Left renal cortex interstitium (tissue), 4 donors: ENCODE measurements at places on chromosomes 16 and 17. TPM values are rescaled to one million over a fixed set of nuclear protein-coding genes. Genes with fewer than 3 reads are reported as not detected.

DNA sequence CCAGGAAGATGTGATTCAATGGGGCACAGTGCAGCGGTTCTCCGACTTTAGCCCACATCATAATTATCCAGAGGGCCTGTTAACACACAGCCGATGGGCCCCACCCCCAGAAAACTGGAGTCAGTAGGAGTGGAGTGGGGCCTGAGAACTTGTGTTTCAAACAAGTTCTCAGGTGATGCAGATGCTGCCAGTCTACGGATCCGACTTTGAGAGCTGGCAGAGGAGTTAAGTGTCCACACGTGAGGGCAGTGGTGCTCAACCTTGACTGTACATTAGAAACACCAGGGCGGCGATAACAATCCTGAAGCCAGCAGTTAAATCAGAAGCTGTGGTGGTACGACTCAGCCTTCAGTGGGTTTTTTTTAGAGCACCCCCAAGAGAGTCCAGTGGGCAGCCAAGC, 75.0 kb downstream of the GPRC5B start:
- DNase-seq, result no peak

- no peak for DNase-seq
Observed at GRCh38 chr17:55532670-55533069, 21.4 kb upstream of the SMIM36 start.

GRCh38 chr16:23673971-23674614, 4.6 kb upstream of the PLK1 start:
- DNase-seq, result no peak

DNA sequence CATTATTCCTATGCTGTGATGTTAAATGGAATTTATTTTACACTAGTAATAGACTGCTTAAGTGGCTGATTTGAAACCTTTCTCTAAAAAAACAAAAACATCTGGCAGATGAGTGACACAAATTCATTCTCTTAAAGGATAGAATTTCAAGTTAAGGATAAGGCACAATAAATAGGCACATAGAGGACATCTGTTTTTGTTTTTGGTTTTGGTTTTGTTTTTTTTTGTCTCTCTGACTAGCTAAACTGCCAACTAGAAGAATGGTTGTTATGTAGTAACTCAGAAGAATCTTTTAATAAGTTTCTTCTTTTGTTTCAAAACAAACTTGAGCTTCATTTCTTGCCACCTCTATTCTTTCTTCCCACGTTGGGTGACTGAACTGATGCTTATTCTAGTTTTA, 5.1 kb upstream of the VPS4A start:
- DNase-seq, result no peak

DNA sequence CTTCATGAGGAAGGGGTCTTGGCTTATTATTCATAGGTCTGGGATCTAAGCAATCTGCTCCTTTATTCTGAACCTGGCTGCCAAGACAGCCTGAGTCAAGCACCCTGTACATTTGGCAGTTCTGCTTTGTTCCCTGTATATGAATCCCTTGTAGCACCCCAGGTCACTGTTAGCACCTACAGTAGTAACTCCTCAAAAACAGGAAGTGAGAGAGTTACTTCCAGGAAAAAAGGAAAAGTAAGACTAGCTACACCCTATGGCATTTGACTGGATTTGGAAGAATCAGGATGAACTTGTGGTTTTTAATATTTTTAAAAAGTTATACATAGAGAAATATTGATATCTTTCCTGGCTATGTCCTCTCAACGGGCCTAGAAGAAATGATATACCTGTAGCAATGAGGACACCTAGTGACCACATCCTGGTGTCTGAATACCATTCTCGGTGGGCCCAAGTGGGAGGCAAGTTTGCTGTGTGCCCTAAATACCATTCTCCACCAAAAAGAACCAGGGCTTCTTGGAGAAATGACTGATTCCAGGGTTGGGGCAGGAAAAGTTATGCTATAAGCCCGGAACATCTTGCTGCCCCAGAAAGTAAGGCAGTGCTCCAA, 9.9 kb downstream of the ANKRD40 start:
- no peak for DNase-seq

- DNase-seq, result no peak
Observed at GRCh38 chr16:89116341-89117226, 22.9 kb downstream of the ACSF3 start.

GRCh38 chr16:89202422-89203215, 2.3 kb upstream of the SLC22A31 start:
- no peak for DNase-seq

GRCh38 chr16:58269526-58269925, 25.3 kb downstream of the PRSS54 start:
- no peak for DNase-seq

- DNase-seq, result no peak
Observed at GRCh38 chr16:69036399-69037091, 68.9 kb upstream of the HAS3 start.

DNA sequence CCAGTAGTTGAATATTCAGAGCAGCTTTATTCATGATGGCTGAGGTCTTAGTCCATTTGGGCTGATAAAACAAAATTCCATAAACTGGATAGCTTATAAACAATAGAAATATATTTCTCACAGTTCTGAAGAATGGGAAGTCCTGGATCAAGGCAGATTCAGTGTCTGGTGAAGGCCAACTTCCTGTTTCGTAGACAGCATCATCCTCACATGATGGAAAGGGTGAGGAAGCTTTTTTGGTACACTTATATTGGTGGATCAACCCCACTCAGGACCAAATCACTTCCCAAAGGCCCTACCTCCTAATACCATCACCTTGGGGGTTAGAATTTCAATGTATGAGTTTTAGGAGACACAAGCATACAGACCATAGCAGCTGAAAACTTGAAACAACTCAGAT, 224.2 kb downstream of the CYB561 start:
- DNase-seq, result no peak

DNA sequence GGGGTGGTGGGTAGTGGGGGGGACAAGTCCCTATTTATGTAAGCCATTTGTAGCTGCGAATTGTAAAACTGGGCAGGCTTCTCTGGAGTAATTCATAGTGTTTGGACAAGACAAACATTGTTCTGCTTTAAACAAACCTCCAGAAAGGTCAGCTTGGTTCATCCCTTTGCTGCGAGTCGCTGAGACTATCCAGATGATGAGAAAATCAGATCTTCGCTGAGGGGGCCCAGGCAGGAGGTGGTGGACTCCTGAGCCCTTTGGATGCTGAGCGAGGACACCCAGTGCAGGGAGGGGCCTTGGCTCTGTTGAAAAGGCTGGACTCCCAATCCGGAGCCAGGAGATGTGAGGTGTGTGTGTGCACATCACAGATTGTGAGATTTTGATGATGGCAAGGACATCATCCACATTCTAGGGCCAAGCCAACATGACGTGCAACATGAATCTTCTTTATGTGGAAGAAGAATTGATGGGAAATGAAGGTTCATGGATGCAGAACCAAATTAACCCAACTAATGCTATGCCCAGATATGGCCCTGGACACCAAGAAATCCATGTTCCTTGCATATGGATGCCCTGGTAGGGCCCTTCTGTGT, 15.0 kb upstream of the NTN1 start:
- no peak for DNase-seq

DNA sequence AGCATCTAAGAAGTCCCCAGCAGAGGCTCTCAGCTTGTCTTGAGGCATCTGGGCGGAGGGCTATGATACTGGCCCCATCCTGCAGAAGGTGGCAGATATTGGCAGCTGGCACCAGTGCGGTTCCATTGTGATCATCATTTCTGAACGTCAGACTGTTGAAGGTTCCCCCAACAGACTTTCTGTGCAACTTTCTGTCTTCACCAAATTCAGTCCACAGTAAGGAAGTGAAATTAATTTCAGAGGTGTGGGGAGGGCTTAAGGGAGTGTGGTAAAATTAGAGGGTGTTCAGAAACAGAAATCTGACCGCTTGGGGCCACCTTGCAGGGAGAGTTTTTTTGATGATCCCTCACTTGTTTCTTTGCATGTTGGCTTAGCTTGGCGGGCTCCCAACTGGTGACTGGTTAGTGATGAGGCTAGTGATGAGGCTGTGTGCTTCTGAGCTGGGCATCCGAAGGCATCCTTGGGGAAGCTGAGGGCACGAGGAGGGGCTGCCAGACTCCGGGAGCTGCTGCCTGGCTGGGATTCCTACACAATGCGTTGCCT, at the start of gene CIITA:
TSS of gene CIITA (plus strand) at position 404 of the 543 bp plus-strand sequence. CDS start at position 533, 129 bp downstream.
- DNase-seq, result no peak

GRCh38 chr17:81576621-81577277, 24.6 kb upstream of the FAAP100 start:
- no peak for DNase-seq

GRCh38 chr16:57376313-57376818, 4.1 kb downstream of the CX3CL1 start:
- DNase-seq, result no peak

- DNase-seq, result peak; percentile 95
Observed at GRCh38 chr17:43530288-43531081, 15.7 kb downstream of the ETV4 start.

DNA sequence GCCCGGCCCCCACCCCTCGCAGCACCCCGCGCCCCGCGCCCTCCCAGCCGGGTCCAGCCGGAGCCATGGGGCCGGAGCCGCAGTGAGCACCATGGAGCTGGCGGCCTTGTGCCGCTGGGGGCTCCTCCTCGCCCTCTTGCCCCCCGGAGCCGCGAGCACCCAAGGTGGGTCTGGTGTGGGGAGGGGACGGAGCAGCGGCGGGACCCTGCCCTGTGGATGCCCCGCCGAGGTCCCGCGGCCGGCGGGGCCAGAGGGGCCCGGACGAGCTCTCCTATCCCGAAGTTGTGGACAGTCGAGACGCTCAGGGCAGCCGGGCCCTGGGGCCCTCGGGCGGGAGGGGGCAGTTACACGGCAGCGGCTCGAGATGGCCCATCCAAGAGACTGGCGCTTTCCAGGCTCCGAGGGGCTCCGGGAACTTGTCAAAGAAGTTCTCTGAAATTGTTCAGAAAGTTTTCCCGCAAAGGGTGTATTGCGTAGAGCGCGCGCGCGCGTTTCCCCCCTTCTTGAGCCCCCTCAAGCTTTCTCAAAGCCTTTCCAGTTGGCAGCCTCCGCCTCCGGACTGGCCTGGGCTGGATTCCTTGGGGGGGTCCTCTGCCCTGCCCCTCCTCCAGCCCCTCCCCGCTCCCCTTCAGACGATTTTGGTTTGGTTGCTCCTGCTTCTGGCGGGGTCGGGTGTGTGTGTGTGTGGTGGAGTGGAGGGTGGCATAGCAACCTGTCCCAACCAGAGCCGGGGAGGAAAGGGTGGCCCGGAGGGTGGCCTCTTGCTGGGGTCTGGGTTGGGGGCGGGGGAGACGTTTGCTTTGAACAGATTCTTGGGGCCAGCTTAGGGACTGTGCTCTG, 504 bp downstream of the ERBB2 start:
- DNase-seq, result no peak

GRCh38 chr17:21183468-21183867, 30.5 kb downstream of the TMEM11 start:
- DNase-seq, result no peak

DNA sequence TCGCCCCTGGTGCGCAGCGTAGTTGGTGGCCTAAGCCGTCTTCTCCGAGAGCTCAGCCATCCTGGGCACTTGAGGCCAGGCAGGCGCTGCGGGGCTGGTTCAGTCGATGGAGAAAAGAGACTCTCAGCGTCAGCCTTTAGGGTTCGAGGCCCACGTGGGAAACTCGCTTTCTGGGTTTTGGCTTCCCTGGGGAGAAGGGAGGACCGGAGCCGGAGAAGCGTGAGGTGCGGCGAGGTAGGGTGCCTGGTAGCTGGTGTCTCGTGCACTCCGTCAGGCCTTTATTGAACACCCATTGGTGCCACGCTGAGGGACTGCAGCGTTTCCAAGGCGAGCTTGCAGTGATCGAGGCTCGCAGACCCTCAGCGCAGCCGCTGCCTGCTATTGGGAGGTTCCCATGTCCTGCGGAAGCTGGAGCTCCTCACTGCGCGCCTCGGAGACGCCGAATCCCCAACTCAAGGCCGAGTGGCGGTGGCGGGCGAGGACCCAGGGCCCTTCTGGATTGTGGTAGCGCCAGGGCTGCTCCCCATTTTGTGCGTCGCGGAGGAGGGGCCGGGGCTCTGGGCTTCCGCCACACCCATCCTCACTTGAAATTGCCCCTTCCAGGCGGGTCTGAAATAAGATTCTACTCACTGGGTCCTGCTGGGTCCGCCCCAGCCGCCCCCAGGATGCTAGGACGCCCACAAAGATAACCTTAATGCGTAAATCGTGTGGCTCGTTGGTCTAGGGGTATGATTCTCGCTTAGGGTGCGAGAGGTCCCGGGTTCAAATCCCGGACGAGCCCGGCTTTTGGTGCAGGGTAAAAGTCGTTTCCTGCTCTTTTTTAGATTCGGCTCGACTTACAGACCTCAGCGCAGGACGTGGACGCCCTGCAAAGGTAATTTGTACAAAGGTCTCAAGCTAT, 1.2 kb downstream of the OR1F1 start:
- DNase-seq, result no peak

GRCh38 chr16:22402191-22402590, 27.8 kb upstream of the CDR2 start:
- no peak for DNase-seq

DNA sequence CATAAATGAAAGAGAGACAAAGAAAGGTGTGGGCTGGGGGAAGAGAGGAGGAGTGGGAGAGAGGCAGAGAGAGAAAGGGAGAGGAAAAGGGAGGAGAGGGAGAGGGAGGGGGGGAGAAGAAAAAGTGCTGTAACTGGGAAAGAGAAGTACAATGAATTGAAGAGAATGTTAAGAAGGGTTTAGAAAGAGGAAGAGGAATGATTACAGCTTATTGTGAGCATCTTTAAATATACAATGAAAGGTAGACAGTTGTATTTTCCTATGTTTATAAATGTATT, 229.1 kb upstream of the PMFBP1 start:
- DNase-seq, result no peak

DNA sequence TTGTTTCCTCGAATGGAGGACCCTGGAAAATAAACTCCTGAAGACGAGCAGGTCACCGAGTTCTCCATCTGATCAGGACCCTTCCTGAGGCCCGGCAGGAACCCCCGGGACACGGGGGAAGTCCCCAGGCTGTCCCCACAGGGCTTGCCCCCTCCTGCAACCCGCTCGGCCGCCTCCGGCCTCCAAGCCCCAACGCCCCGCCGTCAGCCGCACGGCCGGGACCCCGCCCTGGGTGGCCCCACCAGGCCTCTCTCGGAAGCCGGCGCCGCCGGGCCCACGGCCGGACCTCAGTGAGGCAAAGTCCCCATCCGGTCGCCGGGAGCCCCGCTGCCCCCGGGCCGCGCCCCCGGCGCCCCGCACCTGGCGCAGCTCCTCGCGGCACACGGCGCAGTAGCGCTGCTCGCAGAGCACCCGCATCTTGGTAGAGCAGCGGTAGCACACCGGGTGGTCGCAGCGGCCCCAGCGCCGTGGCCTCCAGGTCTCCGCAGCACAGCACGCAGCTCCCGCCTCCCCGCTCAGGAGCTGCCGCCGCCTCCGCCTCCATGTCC, 383 bp downstream of the ZNF598 start:
- no peak for DNase-seq

- no peak for DNase-seq
Observed at GRCh38 chr17:83200231-83200699, 120.9 kb downstream of the METRNL start.

ZNF646 gene
- 12.3 TPM for polyA plus RNA-seq

G6PC1 gene
- polyA plus RNA-seq, result 6.2 TPM

KRT12 gene
- polyA plus RNA-seq, result 0.28 TPM

CYGB gene
- polyA plus RNA-seq, result 12.2 TPM

FAM171A2 gene
- polyA plus RNA-seq, result 36.2 TPM

FAM234A gene
- 63.7 TPM for polyA plus RNA-seq

ASIC2 gene
- polyA plus RNA-seq, result 3.4 TPM

EVPLL gene
- 0.97 TPM for polyA plus RNA-seq

LIG3 gene
- polyA plus RNA-seq, result 45.9 TPM
